GM13977 (cell line): ENCODE measurements at places on chromosomes 2 and 18.

DNA sequence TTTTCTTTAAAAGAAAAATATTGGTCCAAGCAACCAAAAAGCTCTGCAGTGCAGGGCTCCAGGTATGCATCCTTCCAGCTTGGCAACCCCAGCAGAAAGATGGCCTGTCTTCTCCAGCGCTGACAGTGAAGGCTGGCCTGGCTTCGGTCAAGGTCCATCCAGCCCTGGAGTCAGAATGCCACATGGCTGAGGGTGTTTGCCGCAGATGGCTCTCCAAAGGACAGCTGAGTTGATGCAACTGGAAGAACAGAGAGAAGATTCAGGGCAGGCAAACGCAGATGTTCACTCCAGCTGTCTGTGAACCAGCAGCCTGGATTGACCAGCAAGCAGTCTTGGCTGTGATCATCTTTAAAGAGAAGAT, 51.4 kb downstream of the MARCO start:
- no peak for DNase-seq

GRCh38 chr2:109185338-109185737, 56.3 kb downstream of the SH3RF3 start:
- no peak for DNase-seq

DNA sequence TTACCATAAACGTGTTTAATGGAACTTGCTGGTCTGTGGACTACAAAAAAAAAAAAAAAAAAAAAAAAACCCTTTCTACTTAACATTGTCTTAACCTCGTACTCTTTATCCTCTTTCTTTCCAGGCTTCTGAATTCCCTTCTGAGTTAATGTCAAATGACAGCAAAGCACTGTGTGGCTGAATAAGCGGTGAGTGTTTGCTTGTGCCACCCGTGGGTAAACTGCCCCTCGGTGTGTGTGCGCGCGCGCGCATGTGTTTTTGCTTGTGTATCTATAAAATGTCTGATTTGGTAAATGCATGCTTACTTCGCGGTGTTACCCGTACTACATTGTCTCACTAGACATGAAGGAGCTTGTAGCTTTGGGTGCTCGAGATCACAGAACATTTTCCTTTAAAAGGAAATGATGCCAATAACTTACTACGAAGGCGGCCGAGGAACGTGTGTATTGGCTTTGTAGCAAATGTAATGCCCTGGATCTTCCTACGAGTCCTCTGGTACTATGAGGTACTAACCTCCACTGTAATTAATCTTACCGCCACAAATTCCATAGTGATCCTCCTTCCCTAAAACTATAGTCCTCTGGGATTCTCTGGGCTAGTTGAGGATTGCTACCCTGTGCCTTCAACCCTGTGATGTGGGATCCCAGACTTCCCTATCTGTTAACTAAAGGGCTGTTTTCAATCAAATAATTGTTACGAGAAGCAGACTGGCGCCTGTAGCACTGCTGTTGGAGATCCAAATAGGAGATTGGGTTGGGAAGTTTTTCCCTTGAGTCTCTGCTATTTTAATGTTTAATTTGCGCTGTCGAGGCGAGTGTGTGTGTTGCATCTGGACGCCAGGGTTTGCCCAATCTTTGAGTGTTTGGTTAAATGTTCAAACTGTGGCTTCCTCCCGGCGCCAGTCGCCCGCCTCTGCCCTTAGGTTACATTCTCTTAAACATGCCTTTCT, 1.1 kb downstream of the ID2 start:
- DNase-seq: no peak

GRCh38 chr2:120617055-120617454, 118.6 kb upstream of the GLI2 start:
- no peak for DNase-seq

DNA sequence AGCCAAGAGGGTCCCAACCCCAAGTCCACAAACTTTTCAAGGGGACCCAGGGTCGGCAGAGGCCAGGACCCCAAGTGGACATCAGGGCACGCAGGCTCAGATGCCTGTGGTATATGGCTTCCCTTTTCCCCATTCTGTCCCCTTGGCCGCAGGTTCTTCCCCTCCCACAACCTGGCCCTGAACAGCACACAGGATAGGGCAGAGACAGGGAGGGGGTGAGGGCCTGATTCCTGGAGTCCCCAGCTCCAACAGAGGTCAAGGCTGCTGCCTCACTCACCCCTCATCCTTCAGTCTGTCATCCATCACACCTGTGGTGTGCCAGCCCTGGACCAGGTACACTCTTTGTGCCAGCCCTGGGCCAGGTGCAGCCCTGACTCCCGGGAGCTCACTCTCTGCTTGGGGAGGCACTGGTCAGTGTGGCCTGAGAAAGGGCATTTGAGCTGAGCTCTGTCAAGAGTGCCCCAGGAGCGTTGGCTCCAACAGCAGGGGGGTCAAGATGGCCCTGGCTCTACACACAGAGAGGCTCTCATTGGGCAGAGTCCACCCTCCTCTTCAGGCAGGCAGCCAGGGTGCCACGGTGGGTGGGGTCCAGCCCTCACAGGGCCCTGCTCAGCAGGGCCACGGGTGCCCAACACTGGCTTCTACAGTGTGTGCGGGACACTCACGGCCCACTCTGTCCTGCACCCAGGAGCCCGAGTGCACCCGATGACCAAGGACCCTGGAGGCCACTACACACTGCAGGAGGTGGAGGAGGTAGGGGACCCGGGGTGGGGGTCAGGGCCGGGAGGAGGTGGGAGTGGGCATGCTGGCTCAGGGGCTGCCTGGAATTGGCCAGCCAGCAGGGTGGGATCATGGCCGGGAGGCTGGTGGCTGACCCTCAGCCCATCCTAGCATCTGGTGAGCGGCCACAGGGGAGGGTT, 1.6 kb downstream of the AGXT start:
- no peak for DNase-seq

- no peak for DNase-seq
Observed at GRCh38 chr2:158359846-158360245, 96.7 kb downstream of the CCDC148 start.

GRCh38 chr2:233082222-233082930, 22.2 kb downstream of the INPP5D start:
- peak; percentile 82 for DNase-seq

GRCh38 chr18:76592981-76593381, 97.9 kb upstream of the ZNF516 start:
- no peak for DNase-seq

DNA sequence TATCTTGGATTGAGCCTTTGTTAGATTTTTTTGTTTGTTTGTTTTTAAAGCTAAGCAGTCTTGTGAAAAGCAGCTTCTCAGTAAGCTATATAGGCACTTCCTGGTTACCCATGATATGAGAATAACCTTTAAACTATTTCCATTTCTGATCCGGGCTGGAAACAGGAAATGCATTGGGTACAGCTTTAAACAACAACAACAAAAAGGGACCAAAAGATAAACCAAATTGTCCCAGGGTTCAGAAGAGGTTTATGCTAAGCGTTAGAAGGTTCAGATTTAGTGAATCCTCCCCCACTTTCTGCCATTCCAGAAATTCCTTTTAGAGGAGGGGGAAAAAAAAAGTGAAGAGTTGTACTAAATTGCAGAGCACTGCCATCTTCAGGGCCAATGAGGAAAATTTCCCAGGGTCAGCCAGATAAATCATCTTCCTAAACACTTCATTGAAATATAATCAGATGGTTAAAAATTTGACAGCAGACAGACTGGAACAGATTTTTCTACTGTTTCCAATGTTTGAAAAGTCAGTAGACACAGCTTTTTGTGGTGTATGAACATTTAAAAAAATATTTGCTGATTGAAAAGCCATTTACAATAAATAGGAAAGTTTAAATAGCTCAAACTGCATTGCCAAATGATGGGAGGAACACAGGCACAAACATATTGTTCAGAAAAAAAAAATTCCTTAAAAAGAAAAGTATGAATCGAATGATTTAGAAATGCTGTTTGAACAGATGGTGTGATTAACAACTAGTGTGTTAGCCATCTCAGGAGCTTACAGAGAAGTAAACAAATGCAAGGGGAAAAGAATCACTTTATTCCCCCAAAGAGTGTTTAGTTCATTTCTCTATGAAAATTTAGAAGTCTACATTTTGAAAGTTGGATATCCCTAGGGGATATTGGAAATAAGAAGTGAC, 189.9 kb upstream of the TANK start:
- DNase-seq: no peak

GRCh38 chr2:65413106-65413505, 19.3 kb downstream of the SPRED2 start:
- DNase-seq: no peak

DNA sequence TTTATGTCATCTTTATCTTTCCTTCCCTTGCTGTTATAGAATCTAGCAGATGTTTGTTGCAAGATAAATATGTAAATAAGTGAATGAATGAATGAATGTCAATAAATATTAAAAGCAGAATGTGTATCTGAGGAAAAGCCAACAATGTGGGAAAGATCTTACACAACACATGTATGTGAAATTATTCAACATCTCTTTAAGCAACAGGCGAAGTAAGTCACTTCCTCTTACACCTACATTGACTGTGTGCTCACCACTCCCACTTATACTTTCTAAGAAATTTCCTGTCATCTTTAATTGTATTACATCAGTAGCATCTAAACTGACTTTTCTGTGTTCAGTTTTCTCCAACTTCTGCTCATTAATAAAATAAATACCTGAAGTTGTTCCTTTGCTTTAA, 43.0 kb downstream of the RAD51AP2 start:
- no peak for DNase-seq

GRCh38 chr2:70897203-70897976, 38.3 kb upstream of the ATP6V1B1 start:
- DNase-seq: no peak

DNA sequence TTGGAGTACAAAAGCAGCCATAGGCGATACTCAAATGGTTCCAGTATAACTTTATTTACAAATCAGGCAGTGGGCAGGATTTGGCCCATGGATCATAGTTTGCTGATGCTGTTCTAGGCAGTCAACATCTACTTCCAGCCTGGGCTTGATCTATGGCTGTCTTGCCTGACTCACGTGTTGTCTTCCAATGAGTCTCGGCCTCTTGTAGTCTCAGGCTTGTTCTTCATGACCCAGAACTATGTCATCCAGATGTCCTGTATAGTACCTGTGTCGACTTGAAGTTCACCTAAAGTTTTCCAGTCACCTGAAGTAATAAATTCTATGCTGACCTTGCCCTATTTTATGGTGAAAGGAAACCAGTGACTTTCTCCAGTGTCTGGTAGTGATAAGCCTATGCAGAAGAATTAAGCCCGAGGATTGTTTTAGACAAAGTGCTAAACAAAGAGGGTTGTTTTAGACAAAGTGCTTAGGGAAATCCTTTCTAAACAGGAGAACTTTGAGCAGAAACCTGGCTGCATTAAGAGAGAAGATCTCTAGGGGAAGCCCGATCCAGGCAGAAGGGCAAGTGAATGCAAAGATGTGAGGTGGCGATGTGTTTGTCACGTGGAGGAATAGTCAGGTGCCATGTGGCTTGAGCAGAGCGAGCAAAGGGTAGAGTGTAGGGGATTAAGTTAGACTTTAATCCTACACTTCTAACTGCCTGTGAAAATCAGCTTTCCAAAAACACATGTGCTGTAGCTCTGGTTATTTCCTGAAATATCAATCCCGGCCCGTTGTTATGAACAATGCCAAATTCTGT, 8.5 kb upstream of the THNSL2 start:
- DNase-seq: no peak

DNA sequence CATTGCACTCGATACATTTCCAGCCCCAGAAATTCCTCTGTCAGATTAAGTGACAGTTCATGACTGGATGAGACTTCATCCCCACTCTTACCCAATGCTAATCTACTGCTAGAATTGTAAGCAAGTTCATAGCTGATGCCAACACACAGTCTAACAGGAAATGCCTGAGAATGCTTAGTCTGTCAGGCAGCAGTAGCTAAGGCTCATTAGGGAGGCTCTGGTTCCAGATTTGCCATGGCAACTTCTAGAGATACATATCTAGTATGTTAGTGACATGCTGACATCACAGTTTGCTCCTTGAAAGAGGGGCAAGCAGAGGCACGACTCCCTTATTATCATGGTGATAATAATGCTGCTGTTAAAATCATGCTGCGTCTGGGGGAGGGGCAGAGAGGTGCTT, 198.4 kb downstream of the RBM43 start:
- DNase-seq: no peak

GRCh38 chr2:73070643-73071359, 711 bp downstream of the SFXN5 start:
- DNase-seq: peak; percentile 67

DNA sequence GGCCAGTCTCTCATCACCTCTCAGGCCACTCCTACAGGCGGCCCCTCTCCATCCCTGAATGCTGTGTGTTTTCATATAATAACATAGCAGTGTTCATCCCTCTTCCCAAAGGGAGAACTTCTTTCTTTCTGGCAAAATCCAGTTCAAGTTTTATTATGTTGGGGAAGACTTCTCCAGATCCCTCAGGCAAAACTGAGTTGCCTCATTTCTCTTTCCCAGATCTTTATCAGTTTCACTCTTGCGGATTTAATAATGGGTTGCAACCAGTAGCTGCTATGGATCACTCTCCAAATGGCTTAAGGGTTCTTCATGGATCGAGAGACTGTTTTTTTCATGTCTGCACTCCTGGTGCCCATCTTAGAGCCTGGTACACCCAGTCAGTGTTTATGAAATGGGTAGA, 129.9 kb downstream of the FHOD3 start:
- DNase-seq: no peak

DNA sequence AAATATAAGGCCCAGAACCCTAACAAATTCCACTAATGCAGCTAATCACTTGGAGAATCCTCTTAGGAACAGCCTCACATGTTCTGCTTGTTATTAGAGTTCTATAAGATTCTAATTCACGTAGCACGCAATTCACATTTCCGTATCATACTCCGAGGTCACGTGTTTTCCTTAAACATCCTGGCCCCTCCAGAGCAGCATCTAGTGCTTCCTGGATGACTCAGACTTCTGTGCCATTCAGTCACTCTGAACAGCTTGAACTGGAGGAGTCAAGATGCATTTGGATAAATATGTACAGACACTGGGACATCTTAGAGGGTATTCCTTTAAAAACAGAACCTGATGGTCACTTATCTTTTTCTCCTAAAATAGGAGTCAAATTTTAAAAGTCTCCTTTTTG, 156.5 kb downstream of the MYO5B start:
- DNase-seq: no peak

DNA sequence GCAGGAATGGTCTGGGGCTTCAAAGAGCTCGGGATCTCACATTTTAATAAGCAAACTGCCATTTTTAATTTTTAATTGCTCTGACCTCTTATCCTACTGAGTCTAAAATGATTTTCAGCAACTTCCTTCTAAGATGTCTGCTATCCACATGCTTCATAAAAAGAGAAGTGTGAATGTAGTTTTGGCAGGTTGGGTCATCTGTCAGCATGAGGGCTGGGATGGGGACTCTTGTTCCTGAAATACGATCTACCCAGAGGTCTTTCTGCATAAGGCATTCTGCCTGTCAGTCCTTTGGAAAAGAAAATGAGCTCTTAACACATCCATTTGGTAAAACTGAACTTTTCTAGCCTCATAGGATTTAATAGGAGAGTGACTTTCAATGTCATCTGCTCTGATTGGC, 252.8 kb upstream of the APCDD1 start:
- DNase-seq: no peak
